ENCODE measurements at places on chromosomes 16 and 17.

- DNase-seq = no peak
These were observed 115.2 kb downstream of the COPRS start for GRCh38 chr17:31743797-31744196.

DNA sequence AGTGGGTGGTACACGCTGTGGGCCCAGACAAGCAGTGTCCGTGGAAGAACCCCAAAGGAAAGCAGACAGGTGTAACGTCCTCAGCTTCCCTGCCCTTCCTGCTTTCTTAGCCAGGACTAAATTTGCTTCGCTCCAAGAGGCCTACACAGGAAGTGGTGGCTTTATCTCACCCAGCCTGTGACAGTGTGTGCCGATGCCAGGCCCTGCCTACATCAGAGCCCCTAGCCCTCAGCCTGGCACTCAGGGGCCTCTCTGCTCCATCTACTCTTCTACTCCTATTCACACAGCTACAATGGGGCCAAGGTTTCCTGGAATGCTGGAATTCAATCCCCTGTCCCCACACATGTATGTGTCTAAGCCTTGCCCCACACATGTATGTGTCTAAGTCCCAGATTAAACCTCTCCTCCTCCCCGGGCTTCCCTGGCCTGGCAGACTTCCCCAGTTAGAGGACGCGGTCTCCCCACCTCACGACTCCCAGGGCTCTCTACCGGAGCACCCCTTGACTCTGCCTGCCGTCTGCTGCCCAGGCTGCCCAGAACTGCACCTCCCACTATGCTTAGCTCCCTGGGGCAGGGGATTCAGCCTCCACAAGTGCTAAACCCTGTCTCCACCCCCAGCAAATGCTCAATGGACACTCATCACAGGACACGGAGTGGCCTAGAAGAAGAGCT, 8.2 kb downstream of the PGAP3 start:
- no peak for DNase-seq

GRCh38 chr17:53736516-53737240, 86.0 kb upstream of the KIF2B start:
- DNase-seq = no peak

DNA sequence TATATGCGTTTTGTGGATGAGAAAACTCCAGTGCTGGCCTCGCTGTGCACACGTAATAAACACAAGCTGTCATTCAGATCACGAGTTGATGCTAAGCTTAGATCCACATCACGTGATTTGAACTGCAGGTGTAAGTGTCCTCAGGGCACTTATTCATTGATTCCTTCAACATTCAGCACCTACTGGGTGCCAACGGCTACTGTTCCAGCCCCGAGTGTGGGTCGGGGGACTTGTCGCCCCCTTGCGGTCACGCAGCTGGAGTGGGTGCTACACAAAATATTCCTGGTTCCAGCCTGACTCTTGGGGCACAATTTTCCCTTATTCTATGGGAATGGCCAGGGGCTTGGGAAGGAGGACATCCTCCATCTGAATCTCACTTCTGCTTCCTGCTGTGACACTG, 29.9 kb upstream of the GINS2 start:
- no peak for DNase-seq

DNA sequence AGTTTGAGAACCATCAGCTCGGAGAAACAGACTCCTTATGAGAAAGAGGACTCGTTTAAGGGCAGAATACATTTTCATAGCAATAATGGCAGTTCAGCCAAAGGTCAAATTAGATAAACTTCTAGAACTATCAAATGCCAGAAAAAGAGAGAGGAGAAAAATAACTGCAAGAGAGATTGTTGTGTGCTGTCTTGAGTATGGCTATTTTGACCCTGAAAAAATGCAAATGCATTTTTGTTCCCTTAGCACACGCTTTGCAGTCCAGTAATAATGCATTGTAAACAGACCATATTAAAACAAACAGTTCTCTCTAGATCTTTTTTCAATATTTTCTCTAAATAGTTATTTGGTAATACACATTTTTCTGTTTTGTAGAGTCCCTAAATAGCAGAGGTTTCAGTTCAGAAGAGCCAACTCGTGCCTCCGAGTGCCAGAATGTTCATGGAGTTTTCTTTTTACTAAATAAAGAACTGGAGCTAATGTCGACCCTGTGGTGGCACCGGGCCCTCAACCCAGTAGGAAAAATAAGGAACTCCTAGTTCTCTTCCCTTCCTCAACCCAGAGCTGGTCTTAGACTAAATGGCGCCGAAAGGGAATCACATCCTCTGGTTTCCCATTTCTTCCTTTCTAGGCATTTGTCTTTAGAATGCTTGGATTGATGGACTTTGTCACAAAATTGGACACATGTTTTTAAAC, 298.0 kb downstream of the MAP2K4 start:
- DNase-seq = no peak
